ENCODE measurements at places on chromosomes 4 and X. TPM values are rescaled to one million over a fixed set of nuclear protein-coding genes. Genes with fewer than 3 reads are reported as not detected.

Gene MGARP
- total RNA-seq: 0.19 TPM

Gene ITM2A
- total RNA-seq: 53.4 TPM

Gene BEX1
- 1.8 TPM for total RNA-seq

Gene FGFBP2
- total RNA-seq: 8.9 TPM

Gene SFRP2
- total RNA-seq: 0.14 TPM

Gene BMP3
- not detected for total RNA-seq

Gene PWWP3B
- total RNA-seq: not detected

DNA sequence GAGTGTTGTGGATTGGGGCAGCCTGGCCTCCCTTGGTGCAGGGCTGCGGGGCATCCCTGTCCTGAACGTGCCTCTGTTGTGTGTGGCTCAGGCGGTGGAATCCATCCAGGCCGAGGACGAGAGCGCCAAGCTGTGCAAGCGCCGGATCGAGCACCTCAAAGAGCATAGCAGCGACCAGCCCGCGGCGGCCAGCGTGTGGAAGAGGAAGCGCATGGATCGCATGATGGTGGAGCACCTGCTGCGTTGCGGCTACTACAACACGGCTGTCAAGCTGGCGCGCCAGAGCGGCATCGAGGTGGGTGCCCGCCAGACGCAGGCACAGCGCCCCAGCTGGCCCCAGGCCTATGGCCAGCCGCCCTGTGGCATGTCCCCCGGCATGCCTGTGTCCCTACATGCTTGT lies 25.6 kb downstream of the MAEA start:
- DNase-seq: no peak

- no peak for DNase-seq
Measured at GRCh38 chrX:55488006-55488592, 1.5 kb downstream of the USP51 start.

GRCh38 chr4:35883108-35883507 lies 361.2 kb downstream of the ARAP2 start:
- DNase-seq: no peak

GRCh38 chr4:29423836-29424721 lies 1296.1 kb upstream of the PCDH7 start:
- no peak for DNase-seq

GRCh38 chrX:120029354-120029753 lies 48.1 kb downstream of the RHOXF2B start:
- no peak for DNase-seq

- DNase-seq: no peak
Measured at GRCh38 chr4:101357751-101358150, 10.4 kb upstream of the PPP3CA start.

DNA sequence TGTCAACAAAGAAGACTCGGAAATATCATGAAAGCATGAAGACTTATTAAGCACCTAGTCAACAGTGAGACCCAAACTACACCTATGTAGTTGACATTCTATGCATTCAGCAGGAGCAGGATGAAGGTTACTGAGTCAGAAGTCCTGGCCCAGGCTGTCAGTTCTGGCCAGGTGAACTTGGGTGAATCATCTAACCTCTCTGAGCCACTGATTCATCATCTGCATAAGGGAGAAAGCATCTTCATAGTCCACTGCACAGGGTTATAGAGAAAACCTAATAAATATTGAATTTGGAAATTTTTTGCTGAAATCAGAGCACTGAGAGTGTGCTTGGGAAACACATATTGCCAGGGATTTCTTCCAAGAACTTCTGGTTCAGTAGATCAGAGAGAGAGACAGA lies 296.0 kb upstream of the SFRP2 start:
- no peak for DNase-seq

- no peak for DNase-seq
Measured at GRCh38 chr4:125243789-125244397, 70.9 kb upstream of the FAT4 start.

GRCh38 chrX:53511322-53511721 lies 77.2 kb upstream of the HSD17B10 start:
- DNase-seq: no peak

- DNase-seq: no peak
Measured at GRCh38 chrX:97332963-97333362, 449.3 kb downstream of the RPA4 start.

DNA sequence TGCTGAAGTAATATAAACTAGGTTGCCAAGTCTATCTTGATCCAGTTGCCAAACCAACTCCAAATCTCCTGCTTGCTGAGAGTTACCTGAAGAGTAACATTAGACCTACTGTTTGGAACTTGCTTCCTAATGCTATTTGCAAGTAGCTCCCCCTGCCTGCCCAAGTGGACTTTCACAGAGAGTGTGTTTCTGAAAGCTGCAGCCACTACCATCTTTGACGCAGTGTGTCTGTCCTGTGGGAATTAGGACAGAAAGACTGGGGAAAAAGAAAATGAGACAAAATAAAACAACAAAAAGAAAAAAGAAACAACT lies 195.0 kb upstream of the HS3ST1 start:
- no peak for DNase-seq

DNA sequence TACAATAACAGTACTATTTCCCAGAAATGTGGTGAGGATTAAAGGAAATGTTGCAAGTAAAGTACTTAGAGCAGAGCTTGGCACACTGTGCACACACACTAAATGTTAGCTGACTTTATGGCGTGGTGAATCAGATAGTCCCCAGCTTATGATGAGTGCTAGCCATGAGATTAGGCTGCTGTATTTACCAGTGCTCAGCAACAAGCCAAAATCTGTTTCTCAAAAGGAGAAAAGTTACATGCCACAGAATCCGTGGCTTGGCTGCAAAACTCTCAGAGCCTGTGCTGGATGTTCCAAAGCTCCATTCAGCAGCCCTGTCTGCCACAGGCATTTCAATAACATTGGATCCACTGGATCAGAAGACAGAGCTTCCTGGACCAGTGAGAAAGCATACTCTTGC lies 12.8 kb upstream of the STBD1 start:
- DNase-seq: no peak

DNA sequence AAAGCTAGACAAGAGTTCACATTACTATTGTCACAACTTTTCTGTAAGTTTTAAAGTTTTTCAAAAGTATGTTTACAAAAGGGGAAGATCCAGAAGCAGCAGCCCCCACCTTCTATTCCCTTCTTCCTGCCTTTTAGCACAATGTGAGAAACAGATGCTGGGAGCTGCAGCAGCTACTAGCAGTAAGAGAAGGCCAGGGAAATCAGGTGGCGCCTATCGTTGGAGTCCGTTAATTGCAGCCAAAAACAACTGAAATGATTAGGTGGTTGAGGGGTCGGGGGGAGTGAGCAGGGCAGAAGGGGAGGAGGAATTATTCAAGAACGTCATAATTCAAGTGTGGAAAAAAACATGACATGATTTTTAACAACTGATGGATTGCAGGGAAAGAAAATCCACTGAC lies 27.4 kb downstream of the FRYL start:
- no peak for DNase-seq

DNA sequence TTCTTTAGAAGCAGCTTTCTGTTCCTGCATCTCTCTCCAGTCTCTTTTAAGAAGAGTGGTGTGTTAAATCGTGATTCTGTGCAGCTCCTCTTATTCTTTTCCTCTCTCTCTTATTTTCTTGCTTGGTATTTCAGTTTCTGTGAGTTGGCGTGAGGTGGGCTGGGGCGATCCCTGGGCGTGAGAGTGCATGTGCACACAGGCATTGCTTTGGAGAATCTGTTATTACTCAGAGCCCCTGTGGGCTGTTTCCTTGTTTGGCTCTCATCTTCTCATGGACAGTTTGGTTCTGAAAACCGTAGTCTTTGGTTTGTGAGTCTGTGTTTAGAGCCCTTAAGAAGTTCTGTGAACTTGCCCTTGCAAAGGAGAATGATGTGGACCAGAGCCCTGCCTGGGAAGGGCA lies 97.2 kb upstream of the CLNK start:
- DNase-seq: no peak

DNA sequence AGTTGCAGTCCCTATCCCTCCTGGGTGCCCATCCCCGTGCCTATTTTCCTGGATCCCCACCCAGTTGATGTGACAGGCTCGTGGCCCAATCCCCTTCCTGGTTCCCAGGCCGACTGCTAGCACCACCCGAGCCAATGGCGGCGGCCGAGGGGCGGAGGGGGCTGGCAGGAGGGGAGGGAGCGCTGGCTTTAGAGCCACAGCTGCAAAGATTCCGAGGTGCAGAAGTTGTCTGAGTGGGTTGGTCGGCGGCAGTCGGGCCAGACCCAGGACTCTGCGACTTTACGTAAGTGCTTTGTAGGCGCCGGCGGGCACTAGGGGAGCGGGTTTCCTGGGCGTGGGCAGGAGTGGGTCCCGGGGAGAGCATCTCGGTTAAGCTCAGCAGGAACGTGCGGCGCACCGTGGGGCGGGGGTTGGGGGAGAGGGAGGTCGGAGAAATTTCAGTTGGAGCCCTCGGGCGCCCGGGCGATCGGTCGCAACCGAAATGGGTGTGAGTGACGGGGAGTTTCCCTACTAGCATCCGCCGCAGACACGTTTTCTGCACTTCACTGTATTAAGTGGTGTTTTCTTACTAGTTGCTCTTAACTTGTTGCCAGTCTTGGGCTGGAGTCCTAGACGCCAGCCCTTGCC lies at the start of gene PLS3:
Gene PLS3 (plus strand): TSS at position 197 of the 627 bp plus-strand sequence. CDS start 49,077 bp downstream, outside the sequence.
- DNase-seq: peak; percentile 24

GRCh38 chr4:120055162-120055561 lies 11.5 kb downstream of the MAD2L1 start:
- no peak for DNase-seq

- DNase-seq: no peak
Measured at GRCh38 chr4:39620551-39621313, 17.9 kb downstream of the SMIM14 start.

- DNase-seq: no peak
Measured at GRCh38 chrX:73683236-73683859, 120.4 kb downstream of the CHIC1 start.

GRCh38 chr4:139826426-139826825 lies 160.8 kb downstream of the MGST2 start:
- no peak for DNase-seq

DNA sequence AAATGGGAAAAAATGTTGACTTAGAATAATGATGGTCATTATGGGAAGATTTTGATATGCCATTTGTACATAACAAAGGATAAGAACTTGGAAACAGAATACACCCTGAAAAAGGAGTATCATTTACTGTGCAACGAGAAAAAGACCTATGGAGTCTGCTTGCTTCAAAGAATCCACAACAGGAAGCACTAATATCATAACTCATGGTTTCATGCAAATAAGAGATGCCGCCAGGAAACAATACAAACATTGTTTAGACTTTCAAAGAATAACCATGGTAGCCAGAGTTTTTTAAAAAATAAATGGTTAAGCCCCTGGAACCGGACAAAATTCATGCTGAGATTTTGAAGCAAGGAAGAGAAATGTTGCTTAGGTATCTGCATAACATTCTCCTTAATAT lies 139.9 kb upstream of the ETNPPL start:
- DNase-seq: no peak

DNA sequence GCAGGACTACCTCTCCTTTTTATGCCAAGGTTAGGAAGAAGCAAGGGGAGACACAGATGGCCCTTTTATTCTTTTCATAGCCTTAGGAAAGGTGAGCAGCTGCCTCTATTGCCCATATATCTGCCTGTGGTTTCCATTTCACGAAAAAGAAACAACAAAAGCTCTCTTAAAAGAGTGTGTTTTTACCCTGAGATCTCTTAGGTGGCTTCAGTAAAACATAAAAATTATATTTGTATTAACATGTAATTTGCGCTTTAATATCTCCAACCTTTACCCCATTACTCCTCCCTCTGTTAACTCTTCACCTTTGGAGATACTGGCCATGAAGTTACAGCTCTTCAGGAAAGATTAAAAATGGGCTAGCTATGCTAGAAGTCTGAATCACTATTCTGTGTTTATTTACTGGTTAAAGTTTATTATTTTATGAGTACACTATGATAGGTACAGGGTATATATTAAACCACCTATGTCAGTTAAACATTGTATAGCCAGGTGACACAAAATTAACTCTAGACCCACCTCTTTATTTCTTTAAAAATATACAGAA lies 15.0 kb upstream of the SULT1B1 start:
- no peak for DNase-seq

DNA sequence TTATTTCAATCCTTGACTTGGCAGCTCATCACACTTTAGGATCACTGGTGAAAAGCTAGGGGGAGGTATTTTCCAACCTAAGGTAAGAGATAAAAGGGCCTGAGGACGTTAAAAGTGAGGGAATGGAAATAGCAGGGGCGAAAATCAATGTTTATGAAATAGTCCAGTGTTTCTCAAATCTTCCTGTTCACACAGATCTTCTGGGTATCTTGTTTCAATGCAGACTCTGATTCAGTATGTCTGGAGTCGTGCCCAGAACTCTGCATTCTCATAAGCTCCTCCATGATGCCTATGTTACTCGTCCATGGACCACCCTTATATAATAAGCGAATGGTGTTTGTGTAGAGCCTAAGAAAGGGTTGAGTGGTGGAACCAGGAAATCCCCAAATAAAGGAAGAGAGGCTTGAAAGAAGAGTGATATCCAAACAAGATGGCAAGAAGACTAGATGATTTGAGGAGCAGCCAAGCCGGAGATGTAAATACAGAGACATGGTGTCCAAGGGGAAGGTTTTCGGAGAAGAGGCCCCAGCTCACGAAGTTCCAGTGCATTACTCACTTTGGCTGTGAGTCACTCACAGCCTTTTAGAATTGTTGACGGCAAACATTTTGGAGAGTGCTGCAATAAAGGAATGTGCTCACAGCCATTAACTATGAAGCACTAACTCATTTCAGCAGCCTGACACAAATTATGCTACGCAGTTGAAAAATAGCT lies 215.6 kb upstream of the PPARGC1A start:
- DNase-seq: no peak

DNA sequence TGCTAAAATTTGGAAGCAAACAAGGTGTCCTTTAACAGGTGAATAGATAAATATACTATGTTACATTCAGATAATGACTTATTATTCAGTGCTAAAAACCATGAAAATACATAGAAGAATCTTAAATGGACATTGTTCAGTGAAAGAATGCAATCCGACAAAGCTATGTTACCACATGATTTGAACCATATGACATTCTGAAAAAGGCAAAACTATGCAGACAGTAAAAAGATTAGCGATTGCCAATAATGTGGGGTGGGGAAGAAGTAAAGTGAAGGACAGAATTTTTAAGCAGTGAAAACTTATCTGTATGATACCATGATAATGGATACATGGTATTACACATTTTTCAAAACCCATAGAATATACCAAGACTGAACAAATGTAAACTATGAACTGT lies 926.9 kb downstream of the FAT4 start:
- no peak for DNase-seq

DNA sequence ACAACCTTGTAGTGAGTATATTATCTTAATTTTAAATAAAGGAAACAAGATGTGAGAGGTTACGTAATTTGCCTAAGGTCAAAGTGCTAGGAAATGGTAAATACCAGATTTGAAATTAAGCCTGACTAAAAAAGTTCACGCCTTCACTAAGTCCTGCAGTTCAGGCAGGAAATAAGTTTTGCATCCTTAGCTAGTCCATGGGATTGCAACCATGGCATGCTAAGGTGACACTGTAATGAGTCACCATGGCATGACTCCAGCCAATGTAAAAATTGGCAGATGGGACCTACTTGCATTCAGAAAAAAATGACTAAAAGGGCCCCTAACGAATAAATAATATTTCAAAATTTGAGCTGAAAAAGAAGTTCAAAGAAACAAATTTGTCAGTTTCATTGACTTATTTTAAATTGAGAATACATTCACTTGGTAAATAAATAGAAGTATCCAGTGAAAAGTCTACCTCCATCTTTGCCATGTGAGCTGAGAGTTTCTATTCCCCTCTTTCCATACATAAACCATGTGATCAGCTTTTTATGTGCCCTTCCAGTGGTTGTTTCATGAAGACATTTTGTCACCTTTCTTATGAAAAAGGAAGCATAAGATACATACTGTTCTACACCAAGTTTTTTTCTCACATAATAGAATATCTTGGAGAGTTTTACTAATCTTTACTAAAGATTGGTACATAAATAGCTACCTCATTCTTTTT lies 72.4 kb downstream of the ANKRD50 start:
- no peak for DNase-seq

GRCh38 chr4:2277956-2278355 lies 16.0 kb upstream of the MXD4 start:
- no peak for DNase-seq
